Esophagus muscularis mucosa (tissue), 4 donors: ENCODE measurements at places on chromosomes 1 and 21. TPM values are rescaled to one million over a fixed set of nuclear protein-coding genes. Genes with fewer than 3 reads are reported as not detected.
A peak's percentile ranks its signal among the peaks of the same experiment; 100 is the strongest.

- H3K27me3 ChIP-seq: no peaks in the 10 kb centered on the region
- peaks cover 34% of the 10 kb centered on the region for H3K4me1 ChIP-seq
- peaks cover 8% of the 10 kb centered on the region for H3K36me3 ChIP-seq
- H3K27ac ChIP-seq: peak overlapping the region; percentile 89
- H3K4me3 ChIP-seq: peak overlapping the region; percentile 76
Observed at GRCh38 chr1:201889090-201889968, 631 bp downstream of the SHISA4 start.

DNA sequence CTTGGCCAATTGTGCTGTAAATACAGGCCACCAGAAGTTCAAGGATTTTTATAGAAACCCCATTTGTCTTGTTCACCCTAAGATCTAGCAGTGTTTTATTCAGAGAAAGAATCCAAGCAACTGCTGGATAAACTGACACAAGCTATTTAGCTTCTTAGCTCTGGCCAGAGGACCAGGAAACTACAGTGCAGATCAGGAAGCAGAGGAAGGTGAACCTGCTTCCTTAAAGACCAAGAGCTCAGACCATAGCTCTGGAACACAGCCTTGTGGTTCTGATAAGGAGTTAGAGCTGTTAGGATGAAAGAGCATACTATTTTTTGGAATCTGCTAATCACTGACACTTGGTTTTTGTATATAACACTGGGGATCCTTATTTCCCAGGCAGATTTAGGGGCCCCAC lies 5.2 kb upstream of the CCDC17 start:
- H3K36me3 ChIP-seq: peaks cover 52% of the 10 kb centered on the region
- H3K4me1 ChIP-seq: no peaks in the 10 kb centered on the region
- H3K27me3 ChIP-seq: no peaks in the 10 kb centered on the region
- H3K4me3 ChIP-seq: no peak overlapping the region

DNA sequence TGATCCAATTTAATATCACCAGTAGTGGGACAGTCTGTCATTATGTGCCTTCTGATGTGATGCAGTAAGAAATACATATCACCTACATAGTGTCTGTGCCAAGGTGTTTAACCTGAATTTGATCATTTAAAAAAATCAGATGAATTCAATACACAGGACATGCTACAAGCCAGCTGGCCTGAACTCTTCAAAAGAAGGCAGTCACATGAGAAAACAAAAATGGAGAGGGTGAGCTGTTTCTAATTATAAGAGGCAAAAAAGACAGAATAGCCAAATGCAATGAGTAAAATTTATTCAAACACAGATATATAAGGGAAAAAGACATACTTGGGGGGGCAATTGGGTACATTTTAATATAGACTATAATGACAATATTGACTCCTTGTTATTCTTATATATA lies 66.5 kb downstream of the ST3GAL3 start:
- DNase-seq: no peak
- H3K27me3 ChIP-seq: no peaks in the 10 kb centered on the region
- no peak overlapping the region for H3K27ac ChIP-seq

- DNase-seq: no peak
- no peak overlapping the region for H3K27ac ChIP-seq
- no peak overlapping the region for H3K4me3 ChIP-seq
Observed at GRCh38 chr1:12088607-12089006, 25.5 kb downstream of the TNFRSF8 start.

DNA sequence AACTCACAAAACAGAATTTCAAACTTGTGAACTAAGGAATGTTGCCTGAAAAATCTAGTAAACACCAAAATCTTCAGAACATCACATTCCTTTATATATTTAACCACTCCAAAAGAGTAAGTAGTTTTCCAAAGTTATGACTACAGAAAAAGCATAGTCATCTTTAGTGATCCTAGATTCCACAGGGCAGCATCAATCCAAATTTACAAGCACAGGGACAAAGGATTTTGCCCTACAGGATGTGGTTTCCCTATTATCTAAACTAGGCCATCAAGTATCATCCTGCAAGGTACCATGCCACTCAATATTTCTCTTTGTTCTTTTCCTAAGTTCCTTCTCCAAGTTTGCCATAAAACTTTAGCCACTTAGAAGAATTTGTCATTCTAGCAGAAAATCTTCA lies 33.0 kb downstream of the COP1 start:
- H3K4me1 ChIP-seq: no peaks in the 10 kb centered on the region
- no peaks in the 10 kb centered on the region for H3K27me3 ChIP-seq
- no peaks in the 10 kb centered on the region for H3K36me3 ChIP-seq
- H3K4me3 ChIP-seq: no peak overlapping the region

GRCh38 chr21:45072738-45073300 lies 1.6 kb upstream of the ADARB1 start:
- no peaks in the 10 kb centered on the region for H3K36me3 ChIP-seq
- peaks cover 32% of the 10 kb centered on the region for H3K4me1 ChIP-seq
- no peaks in the 10 kb centered on the region for H3K27me3 ChIP-seq
- H3K27ac ChIP-seq: peak overlapping the region; percentile 96
- no peak for DNase-seq

DNA sequence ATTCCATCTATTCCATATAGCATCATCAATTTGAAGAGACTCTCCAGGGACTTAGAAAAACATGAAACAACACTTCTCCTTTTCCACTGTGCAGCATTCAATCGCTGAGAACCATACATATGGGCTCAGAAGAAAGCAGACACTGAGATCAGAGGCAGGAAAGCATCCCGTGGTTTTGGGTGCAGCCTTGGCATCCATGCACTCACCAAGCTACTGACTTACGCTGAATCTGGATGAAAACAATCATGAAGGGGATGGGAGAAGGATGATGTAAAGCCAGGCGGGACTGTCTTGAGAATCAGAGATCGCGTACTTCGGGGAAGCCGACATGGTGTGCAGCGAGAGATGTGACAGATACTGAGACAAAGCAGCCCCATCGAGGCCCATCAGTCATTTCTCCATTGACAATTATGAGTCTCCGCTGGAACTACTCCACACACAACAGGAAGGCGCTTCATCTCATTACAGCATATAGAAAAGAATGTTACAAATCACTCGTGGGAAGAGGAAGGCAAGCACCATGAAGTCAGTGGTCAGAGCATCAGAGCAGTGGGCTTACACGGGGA lies 2.3 kb upstream of the TIAM1 start:
- H3K4me3 ChIP-seq: no peak overlapping the region
- peaks cover 10% of the 10 kb centered on the region for H3K4me1 ChIP-seq
- peaks cover 52% of the 10 kb centered on the region for H3K27me3 ChIP-seq
- H3K36me3 ChIP-seq: no peaks in the 10 kb centered on the region
- H3K27ac ChIP-seq: no peak overlapping the region
- no peak for DNase-seq

Gene NDUFS5
- 412 TPM for total RNA-seq

Gene CELSR2
- total RNA-seq: 20.4 TPM

Gene OPTC
- not detected for total RNA-seq

Gene LCA5L
- total RNA-seq: 0.83 TPM

Gene GBP3
- 17.0 TPM for total RNA-seq

Gene SMYD3
- 12.0 TPM for total RNA-seq
